ENCODE measurements at places on chromosomes 4 and X. TPM values are rescaled to one million over a fixed set of nuclear protein-coding genes. Genes with fewer than 3 reads are reported as not detected.

DNA sequence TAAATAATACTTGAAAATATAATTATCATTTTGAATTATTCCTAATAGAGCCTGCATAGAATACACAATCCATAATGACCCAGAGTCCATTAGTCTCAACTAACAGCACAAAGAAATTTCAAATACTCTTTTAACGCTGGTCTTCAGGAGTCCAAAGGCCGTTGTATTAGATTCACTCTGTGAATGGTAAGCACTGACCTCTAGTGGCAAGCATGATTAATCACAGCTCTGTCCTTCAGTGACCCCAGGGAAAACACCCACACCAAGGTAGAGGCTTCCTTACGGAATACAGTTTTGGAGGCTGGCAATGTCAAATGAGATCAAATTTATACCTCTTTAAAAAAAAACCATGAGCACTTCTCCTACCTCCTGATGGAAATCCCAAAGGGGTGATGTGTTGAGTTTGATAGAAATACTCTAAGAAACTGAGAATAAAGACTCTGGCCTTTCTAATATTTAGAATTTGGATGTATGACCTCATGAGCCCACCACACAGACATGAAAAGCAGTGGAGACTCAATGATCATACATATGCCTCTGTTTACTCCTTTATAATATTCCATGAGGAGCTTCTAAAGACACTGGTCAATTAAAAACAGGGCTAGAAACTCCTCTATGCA is 147.2 kb upstream of the DKK2 start:
- no peak for DNase-seq

DNA sequence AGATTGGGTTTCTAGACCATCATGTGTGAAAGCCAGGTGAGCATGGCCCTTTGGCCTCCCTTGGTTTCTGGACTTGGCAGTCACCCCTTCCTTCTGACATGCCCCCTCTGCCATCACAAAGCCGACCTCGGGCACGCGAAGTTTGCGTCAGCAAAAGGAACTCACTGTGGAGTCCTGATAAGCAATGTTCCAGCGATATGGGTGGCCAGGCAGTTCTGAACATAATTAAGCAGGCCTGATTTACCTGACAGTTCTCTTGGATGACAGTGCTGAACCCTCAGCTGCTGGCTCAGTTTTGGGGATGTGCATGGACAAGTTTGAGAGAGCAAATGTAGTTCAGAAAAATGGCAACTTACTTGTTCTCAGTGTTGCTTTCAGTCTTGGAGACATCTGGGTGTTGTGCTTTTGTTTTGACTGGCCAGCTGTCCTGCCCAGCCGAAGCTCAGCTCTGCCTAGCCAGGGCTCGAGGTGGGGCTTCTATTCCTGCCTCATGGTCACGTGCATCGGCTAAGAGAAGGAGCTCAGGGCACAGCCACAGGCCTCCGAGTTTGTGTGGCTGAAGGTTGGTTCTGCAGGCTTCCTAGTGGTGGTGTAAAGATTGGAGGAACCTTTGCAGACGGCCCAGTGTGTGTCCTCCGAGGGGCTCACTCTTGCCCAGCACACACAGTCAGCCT is 78.3 kb downstream of the CLDN34 start:
- no peak for DNase-seq

GRCh38 chrX:150542846-150543229 is 25.6 kb upstream of the MTM1 start:
- DNase-seq: no peak

DNA sequence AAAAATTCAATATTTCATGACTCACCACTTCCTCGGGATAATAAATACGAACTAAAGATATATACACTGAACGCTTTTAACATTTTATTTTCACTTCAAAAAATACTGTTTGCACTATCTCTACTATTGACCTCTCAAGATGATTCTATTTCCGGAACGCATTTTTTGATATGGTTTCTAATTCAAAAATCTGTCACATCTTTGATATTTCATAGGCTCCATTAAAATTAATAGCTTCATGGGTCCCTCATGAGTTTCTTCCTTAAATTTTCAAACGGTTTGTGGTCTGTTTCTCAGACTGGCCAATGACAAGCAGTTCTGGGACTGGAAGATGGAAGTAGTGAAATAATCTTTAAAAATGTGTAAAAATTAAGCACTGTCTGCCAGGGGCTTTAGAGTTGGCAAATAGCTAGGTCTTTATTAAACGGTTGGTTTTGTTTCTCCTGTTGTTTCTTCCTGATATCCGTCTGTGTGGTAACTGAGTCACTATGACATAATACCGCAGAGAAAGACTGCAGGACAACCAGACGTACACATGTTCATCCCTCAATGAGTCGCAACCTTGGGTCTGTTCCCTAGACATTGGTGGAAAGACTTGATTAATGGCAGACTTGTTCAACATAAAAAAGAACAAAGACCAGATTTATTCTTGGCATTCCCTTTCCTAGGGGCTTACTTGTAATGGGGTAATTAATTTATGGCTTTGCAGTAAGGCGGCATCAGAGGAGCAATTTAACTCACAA is 133.8 kb downstream of the PALLD start:
- DNase-seq: no peak

DNA sequence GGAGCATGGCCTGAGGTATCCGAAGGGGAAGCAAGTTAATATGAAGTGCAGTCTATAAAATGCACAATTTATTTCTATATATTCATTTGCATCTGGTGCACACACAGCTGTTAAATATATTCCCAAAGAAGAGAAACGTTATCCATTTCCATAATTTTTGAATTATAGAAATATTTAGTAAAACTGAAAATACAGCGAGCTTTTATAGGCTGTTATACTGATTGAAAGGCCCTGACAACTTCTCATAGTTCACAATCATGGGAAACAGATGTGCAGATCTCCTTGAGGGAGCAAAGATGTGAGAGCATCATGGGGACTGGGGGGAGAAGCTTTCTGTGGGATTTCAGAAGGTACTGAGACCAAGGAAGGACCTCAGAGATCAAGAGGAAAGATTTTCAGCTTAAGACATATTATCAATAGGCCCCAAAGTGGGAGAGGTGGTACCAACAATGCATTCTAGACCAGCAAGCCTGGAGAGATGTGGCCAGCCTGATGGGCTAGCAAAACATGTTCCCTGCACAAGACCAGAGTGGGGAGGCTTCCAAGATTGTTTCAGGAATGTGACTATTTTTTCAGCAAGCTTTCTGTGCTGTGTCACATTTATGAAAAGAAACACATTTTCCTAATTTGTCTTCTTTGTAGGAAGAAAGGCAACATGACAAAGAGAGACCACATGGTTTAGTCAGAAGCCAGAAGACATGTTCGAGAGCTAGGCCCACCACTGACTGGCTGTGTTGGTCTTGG is 256.0 kb upstream of the SFRP2 start:
- DNase-seq: no peak

GRCh38 chr4:173252024-173252935 is 81.9 kb downstream of the HMGB2 start:
- DNase-seq: no peak

DNA sequence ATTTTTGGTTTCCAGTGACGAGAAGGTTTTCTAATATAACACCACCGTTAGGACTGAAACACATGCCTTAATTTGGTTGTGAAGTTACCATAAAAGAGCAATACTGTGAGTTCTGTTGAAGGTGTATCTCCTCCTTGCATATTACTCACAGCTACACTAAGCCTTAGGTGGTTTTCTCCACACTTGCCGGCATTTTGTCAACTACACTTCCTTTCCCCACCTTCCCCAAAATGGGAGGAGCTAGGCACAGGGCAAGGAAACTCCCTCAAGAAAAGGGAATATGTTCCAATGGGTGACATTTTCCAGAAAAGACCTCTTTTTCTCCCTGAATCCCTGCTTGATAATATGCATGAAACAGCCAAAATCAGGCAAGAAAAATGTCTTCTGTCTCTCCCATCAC is 44.8 kb downstream of the RELL1 start:
- no peak for DNase-seq

DNA sequence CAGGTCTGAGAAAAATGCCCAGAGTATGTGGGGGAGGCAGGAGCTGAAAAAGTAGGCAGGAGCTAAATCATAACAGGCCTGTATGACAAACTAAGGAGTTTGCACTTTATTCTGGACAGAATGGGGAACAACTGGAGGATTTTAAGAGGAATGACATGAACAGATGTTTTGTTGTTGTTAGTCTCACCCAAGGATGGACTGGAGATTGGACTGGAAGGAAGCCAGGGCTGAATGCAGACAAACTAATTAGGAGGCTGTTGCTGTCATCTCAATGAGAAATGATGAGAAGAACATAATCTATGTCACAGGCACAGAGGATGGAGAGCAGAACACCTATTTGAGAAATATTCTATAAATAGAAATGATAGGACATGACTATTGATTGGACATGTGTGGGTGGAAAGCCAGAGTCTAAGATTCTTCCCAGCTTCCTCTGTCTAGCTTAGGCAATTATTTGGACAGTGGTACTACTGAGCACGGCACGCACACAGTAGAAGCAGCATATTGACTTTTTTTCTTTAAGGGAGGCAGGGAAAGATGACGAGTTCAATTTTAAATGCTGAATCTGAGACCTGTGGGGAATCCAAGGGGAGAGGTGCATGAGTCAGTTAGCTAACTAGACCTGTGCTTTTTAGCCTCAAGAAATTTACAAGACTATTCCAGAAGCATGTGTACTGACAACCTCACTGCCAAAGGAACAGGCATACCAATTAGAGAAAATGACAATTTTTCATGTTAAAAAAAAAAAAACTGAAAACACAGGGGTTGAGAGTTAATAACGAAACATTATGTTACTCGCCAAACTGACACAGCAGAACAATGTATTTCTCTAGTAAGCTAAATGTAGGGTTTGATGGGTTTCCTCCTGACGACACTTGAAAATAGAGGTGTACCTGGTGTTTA is 963 bp upstream of the USO1 start:
- DNase-seq: no peak

- no peak for DNase-seq
Measured at GRCh38 chr4:6331018-6331417, 61.4 kb downstream of the WFS1 start.

DNA sequence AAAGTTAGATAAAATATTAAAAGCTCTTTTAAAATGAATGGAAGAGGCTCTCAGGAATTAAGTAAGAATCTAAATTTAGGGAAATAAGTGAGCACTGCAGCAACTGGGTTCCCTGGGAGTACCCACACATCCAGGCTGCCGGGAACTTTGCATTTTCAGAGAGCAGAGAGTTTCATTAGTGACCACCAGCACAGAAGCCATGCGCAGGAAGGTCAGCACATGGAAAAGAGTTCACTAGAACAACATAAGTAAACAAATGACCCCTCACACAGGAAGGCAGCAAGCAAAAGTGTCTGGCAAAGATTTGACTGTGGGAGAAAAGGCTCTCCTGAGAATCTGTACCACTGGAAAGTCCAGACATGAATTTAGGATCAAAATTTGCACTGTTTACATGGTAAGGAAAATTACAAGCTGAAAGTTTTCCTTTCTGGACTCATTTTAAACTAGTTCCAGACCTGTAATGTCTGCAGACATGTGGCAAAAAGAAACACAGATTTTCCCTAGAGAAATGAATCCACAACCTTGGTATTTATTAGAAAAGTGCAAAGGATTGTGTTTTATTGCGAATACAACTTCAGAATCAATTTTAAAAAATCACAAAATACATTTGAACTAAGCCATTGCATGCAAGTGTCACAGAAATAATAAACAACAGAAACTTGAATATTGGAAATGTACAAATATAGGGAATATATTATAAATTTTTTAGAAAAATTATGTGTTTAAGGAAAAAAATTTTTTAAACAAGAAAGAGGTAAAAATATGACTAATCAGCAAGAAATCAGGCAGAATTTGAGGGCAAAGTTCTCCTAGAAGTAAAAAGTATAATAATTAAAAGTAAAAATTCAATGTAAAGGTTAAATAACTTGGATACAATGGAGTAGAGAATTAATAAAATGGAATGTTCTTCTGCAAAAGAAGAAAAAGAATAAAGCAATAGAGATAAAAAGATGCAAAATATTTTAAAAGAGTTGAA is 18.4 kb upstream of the MYOZ2 start:
- no peak for DNase-seq

DNA sequence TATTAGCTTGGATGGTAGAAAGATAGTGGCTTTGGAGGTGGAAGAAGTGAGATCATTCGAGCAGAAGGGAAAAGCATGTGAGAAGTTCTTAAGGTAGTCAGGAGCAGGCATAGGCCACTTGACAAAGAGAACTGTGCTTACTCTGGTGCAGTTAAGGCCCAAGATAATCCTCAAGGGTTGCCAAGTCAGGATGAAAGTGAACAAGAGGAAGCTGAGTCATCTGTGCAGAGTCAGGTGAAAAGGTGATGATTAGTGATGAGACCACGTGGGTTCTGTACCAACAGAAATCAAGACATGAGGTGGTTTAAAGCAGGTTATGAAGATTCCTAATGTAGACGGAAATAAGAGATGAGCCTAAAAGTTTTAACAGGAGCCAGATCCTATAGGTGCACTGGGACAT is 369.8 kb downstream of the DTHD1 start:
- DNase-seq: no peak

The XPNPEP2 gene
- polyA plus RNA-seq: 0.48 TPM

The COX7B2 gene
- polyA plus RNA-seq: not detected
